ENCODE measurements at places on chromosomes 1 and 21.

GRCh38 chr1:16075337-16076030 lies 2.0 kb upstream of the FAM131C start:
- no peak for DNase-seq

DNA sequence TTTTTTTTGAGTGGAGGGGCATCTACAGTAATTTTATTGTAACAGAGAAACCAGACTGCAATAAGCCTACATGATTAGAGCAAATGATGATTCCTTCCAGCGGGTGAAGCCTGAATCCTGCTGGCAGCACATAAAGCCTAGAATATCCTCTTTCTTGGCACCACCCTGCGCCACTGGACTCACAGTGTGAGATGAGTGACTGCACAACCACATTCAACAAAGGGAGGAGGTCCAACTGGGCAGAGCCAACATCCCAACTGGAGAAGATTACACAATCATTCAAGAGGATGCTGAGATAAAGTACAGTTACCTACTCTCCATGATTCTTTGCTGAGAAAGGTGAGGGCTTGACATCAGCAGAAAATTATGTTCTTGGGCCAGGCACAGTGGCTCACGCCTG lies 67.4 kb downstream of the TNFSF4 start:
- no peak for DNase-seq

GRCh38 chr21:42527489-42528158 lies 14.0 kb downstream of the SLC37A1 start:
- DNase-seq, result peak; percentile 82

- no peak for DNase-seq
These were observed 5.3 kb downstream of the SAMD11 start for GRCh38 chr1:928825-929661.

DNA sequence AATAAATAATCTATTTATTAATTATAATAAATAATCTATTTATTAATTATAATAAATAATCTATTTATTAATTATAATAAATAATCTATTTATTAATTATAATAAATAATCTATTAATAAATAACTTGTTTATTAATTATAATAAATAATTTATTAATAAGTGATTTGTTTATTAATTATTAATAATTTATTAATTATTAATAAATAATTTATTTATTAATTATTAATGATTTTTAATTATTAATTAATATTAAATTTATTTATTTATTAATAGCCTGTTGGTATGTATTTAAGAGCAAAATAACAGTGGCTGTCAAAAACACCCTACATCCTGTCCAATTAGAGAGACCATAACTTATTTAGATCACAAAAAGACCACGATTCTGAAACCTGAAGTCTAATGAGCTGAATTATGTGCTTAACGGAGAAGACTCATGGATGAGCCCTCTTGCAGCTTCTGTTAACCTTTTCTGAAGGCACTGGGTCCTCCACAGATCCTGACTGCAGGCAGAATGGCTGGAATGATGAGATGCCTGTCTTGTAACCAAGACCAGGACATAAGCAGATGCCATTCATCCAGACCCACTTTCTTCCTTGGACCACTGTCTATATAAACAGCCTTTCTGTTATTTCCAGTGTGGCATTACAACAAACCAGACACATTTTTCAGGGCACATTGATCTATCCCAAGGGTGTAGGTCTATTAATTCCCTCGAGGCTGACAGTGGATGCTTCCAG lies 134.2 kb downstream of the SETD4 start:
- DNase-seq, result no peak

DNA sequence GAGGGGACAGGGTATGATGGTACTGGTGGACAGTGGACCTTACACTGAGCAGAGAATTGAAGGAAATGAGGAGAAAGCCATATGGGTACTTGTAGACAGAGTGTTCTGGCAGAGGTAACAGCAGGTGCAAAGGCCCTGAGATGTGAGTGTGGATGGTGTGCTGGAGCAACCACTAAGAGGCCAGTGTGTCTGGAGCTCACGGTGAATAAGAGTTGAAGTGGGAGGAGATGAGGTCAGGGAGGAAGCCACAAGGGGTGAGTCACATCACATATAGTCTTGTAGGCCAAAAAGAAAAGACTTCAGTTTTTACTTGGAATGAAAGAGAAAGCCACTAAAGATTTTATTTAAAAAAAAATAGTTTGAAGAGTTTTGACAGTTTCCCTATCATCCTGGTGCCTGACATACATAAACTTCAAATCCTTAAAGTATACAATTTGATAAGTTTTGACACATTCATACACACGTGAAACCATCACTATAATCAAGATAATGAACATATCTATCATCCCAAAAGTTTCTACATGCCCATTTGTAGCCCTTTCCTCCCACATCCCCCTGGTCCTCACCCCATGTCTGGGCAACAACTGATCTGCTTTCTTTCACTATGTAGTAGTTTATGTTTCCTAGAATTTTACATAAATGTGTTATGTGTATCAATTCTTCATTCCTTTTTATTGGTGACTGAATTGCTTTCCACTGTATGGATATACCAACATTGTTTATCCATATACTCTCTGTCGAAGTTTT lies 148.4 kb downstream of the GPATCH2 start:
- DNase-seq, result no peak

- DNase-seq, result no peak
These were observed 32.6 kb downstream of the SLC44A3 start for GRCh38 chr1:94852788-94853187.

DNA sequence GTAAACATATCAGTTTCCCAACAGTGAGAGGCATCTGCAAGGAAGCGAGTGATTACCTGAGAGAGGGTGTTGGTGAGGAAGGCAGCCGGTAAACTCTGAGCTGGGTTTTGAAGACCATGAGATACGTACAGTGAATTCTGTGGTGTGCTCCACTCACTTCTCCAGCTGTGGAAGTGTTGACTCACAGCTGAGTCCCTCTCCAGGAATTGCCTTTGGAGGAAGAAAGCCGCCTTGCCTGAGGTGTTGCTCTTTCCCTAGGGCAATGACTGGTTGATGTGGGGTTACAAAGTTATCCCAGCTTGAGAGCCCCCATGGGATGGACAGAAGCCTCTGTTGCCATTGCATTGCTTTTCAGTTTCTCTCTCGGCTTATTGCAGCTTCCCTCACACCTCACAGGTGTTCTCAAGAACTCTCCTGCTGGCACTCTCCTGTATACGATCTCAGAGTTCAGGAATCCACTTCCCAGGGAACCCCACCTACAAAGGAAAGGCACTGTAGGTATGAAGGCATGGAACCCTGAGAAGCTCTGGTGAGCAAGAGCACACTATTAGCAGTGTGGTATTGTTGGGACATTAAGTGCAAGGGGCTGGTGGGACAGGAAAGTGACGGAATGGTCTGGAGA lies 10.8 kb downstream of the NHLH1 start:
- DNase-seq, result no peak

GRCh38 chr21:33315946-33316710 lies 8.6 kb upstream of the IFNAR1 start:
- no peak for DNase-seq

DNA sequence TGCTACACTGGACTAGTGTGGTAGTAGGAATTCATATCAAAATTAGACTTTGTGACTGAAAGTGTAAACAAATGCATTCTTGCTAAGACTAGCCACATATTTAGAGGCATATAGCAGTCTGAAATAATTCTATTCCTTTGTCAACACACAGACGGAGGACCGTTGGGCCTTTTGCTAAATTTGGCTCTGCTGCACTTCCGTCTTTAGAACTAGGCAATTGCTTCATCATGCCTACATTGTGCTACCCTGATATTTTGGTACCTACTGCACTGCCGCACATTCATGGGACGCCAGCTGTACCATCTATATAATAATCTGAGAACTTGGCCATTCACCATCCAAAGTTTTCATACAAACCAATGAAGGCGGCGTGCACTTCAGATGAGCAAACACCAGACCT lies 346.8 kb downstream of the KIF26B start:
- no peak for DNase-seq

- DNase-seq, result no peak
These were observed 83.4 kb upstream of the TRABD2B start for GRCh38 chr1:48080331-48081255.

GRCh38 chr1:31683997-31684396 lies 19.8 kb downstream of the COL16A1 start:
- no peak for DNase-seq

- DNase-seq, result no peak
These were observed 50.5 kb downstream of the ZFYVE9 start for GRCh38 chr1:52192436-52192835.
